Cardiac septum (tissue), 1 donor: ENCODE measurements at places on chromosomes 13 and 19. TPM values are rescaled to one million over a fixed set of nuclear protein-coding genes. Genes with fewer than 3 reads are reported as not detected.

Gene KASH5
- total RNA-seq = not detected

Gene PLPPR2
- 19.3 TPM for total RNA-seq

Gene KIR2DL3
- total RNA-seq = not detected

Gene SIX5
- 20.7 TPM for total RNA-seq

Gene OVOL3
- total RNA-seq = not detected

Gene SOHLH2
- total RNA-seq = 1.0 TPM

Gene ZNF491
- 1.8 TPM for total RNA-seq

Gene DZIP1
- total RNA-seq = 4.9 TPM

Gene ONECUT3
- not detected for total RNA-seq

Gene PGLYRP2
- total RNA-seq = not detected

Gene GAPDHS
- not detected for total RNA-seq

Gene ZNF560
- 0.16 TPM for total RNA-seq

Gene RXFP2
- total RNA-seq = not detected

Gene CAPN12
- 1.7 TPM for total RNA-seq

Gene GRK1
- total RNA-seq = 0.48 TPM

Gene ZNF568
- 7.1 TPM for total RNA-seq

Gene SMIM24
- total RNA-seq = not detected

Gene PLIN3
- total RNA-seq = 21.7 TPM

Gene HMG20B
- total RNA-seq = 32.6 TPM

Gene SHISA2
- total RNA-seq = 0.89 TPM

Gene ZSCAN18
- 71.7 TPM for total RNA-seq

Gene SKA3
- total RNA-seq = 0.65 TPM

Gene ZNF43
- total RNA-seq = 6.3 TPM

Gene SLC1A6
- total RNA-seq = not detected

Gene CYP2F1
- total RNA-seq = not detected

Gene TNFSF13B
- 4.0 TPM for total RNA-seq

Gene CDX2
- total RNA-seq = not detected

Gene ZNF229
- total RNA-seq = 7.1 TPM

Gene IRGC
- not detected for total RNA-seq

Gene CD33
- 1.4 TPM for total RNA-seq

Gene FFAR1
- total RNA-seq = not detected

Gene DHDH
- not detected for total RNA-seq

Gene CYP4F8
- total RNA-seq = not detected

Gene RNF17
- not detected for total RNA-seq

Gene DCLK1
- 13.8 TPM for total RNA-seq

Gene PRRG2
- 0.40 TPM for total RNA-seq

Gene CD177
- total RNA-seq = 1.4 TPM

Gene SYDE1
- total RNA-seq = 16.4 TPM

Gene AMER2
- not detected for total RNA-seq

Gene PDX1
- not detected for total RNA-seq

Gene SYCN
- total RNA-seq = not detected

Gene KIR3DL1
- total RNA-seq = not detected

Gene MEIOSIN
- total RNA-seq = not detected

Gene ZNF546
- 10.1 TPM for total RNA-seq

Gene FPR2
- 1.4 TPM for total RNA-seq

Gene ZNF132
- total RNA-seq = 5.4 TPM

Gene TMEM255B
- 10.7 TPM for total RNA-seq

Gene KRTDAP
- total RNA-seq = not detected

Gene VSTM2B
- not detected for total RNA-seq

Gene ZNF541
- 1.2 TPM for total RNA-seq

Gene SBSN
- total RNA-seq = not detected

Gene EMC10
- total RNA-seq = 106 TPM

Gene CEACAM5
- total RNA-seq = 0.19 TPM

Gene GDF15
- total RNA-seq = 4.3 TPM
